ENCODE measurements at places on chromosomes 3 and 15.

DNA sequence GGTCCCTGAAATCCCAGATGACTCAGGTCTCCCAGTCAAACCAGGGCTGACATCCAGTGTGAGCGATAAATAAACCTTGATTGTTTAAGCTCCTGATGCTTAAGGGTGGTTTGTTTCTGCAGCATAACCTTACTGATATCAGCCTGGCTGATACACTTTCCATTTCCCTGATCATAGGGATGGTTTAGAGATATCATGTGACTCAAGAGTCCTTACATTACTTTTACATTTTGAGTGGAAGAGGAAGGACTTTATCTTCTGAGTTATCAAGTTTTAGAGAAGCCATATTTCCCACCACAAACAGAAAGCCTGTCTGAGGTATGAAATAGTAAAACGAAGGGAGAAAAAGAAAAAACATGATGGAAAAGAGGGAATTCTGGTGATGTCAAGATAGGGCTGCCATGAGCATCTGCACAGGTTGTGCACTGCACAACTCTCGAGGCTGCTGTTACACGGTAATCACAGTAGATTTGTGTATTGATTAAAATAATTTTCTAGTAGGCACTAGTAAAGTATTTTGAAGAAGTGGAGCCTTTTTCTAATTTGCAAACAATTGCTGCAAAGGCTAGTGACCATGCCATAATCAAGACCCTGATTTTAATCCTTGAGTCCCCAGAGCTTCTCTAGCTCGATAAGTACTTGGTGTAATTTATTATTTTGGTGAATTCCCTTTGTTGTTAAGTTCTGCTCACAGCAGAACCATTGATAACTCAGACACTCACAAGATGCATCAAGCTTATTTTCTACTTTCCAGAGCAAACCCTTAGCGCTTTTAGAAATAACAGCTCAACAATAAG is 34.1 kb upstream of the FBLN2 start:
- no peak for DNase-seq

GRCh38 chr3:58206406-58207011 is 4.3 kb downstream of the DNASE1L3 start:
- DNase-seq: peak; percentile 69

- no peak for DNase-seq
Observed at GRCh38 chr3:185051801-185052200, 101.1 kb downstream of the C3orf70 start.

DNA sequence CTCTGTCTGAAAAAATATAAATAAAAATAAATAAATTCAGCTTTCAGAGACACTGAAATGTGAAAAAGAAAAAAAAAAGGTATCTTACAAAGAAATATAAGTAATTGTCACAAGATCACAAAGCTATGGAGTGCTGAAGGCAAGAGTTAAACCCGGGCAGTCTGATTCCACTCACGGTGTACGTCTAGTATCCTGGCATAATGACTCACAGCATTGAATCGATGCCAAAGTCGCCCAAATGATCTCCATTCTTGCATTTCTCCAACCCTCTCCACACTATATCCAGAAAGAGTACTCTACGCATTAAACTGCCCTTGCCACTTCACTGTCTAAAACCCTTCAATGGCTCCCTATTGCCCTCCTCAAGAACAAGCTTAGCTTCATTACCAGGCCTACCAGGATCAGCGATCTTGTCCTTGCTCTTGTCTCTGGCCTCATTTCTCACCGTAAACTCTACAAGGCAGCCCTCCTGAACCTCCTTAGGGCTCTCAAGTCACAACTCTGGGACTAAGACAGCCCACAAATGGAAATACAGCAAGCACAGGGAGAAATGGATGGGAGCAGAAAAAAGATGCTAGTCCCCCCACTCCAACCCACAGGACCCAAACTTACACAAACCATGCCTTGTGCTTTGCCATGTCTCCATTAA is 7.7 kb downstream of the SUCLG2 start:
- DNase-seq: peak; percentile 68

- DNase-seq: no peak
Observed at GRCh38 chr3:127959873-127960272, 44.8 kb downstream of the KBTBD12 start.

GRCh38 chr15:64014995-64015394 is 31.3 kb downstream of the DAPK2 start:
- DNase-seq: no peak

- no peak for DNase-seq
Observed at GRCh38 chr3:159607856-159608255, 380.8 kb upstream of the IL12A start.

- no peak for DNase-seq
Observed at GRCh38 chr15:70315431-70315830, 217.7 kb upstream of the TLE3 start.

DNA sequence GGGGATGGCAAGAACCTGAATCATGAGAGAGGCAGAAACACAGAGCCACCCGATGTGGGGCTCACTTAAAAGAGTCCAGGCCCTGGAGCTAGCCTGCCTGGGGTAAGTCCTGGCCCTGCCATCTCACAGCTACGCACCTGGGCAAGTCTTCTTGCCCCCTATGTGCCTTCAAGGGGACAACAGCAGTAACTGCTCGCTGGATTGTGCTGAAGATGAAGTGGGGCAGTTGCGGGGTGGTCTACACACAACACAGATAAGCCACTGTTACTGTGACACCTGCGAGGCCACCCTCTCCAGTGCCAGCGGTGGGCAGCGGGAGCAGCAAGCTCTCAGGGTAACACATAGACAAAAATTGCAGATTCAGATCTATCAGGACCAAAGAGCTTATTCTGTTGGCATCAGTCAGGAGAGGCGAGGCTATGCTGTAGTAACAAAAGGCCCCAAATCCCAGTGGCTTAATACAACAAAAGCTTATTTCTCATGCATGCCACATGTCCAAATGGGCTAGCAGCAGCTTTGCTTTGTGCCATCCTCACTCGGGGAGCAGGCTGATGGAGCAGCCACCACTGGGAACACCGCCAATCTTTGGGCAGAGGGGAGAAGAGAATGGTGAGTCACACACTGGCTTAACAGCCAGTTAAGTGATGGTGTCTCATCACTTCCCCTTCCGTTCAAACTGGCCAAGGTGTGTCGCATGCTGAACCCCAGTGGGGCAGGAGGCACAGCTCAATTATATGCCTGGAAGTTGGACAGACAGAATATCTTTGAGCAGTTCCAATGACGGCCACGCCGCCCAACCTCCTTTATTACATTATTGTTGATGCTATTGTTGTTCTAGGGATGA is 78.3 kb downstream of the WNT7A start:
- no peak for DNase-seq

GRCh38 chr15:66912441-66912840 is 153.0 kb upstream of the SMAD3 start:
- no peak for DNase-seq

GRCh38 chr15:85463976-85464375 is 83.6 kb downstream of the AKAP13 start:
- DNase-seq: no peak

DNA sequence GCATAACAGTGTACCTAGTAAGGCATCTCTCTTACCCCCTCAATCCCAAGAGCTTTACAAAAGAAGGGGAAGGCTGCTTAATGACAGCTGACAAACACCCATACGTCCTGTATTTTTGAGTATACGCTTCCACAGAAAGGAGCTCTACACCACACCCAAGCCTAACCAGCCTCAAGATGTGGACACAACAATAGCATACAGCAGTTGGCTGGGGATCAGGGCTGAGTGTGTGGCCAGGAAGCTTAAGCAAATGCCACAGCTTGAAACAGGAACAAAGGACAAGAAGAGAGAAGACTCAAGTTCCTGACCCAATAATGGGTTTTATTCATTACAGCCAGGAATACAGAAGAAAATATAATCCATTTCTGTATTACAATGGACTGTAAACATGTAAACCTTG is 6.9 kb downstream of the HEXA start:
- no peak for DNase-seq

GRCh38 chr3:167110901-167111300 is 269.2 kb downstream of the ZBBX start:
- peak; percentile 18 for DNase-seq

GRCh38 chr3:178350763-178351162 is 185.5 kb upstream of the KCNMB2 start:
- DNase-seq: peak; percentile 63

GRCh38 chr3:44265815-44266214 is 24.1 kb downstream of the TOPAZ1 start:
- DNase-seq: no peak

DNA sequence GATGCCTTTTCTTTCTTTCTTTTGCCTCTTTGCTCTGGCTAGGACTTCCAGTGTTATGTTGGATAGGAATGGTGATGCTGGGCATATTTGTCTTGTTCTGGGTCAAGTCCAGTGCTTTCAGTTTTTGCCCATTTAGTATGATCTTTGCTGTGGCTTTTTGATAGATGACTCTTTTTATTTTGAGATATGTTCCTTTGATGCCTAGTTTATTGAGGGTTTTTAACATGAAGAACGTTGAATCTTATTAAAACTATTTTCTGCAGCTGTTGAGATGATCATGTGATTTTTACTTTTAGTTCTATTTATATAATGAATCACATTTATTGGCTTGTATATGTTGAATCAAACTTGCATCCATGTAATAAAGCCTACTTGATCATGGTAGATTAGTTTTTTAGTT is 363.8 kb upstream of the RASGRP1 start:
- DNase-seq: no peak

DNA sequence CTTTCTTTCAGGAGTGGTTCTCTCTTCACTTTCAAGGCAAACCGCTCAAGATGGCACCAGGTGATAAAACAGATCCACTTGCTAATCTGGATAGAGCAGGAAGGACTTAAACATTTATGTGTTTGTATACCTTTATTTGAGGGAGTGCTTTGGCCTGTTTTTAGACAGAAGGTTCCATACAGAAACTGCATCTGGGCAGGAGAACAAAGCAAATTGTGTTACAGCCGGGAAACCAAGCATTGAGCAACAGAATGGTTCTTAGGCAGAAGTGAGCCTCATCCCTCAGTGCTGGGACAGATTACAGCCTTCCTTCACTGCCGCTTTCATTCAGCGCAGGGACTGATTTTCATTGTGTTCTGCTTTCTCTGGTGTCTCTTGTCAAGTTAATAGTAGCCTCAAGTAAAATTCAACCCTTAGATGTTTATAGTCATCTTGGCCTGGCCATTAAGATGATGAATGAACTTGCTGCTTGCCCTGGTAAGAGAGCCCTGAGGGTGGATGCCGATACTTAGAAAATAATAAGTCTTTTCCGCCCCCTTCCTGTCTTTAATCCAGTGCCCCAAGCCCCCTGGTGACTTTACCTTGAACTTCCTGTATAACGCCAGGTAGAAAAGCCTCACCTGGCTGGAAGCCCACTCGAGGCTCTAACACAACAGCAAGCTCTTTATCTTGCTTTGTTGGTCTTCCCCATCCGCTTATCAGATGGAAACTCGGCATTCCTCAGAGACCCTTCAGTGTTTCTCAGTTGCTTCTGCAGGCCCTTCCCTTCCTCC is 168.0 kb upstream of the CTDSPL start:
- no peak for DNase-seq

DNA sequence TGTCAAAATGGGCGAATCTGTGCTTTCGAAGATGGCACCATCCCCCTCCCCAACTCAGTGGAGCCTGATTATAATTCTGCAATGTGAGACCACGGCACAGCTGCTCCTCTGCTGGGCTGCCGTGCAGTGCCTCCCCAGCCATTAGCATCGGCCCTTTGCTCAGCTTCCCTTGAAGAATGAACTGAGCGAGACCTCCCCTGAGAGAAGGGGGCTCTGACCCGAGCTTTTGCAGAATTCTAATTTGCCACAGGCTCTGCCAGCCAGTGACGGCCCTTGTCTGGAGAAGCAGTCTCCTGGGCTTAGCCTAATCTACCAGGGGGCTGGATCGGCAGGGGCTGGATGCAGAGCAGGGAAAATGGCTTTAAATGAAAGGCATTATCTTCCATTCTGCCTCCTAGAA is 57.2 kb downstream of the GLDN start:
- no peak for DNase-seq

DNA sequence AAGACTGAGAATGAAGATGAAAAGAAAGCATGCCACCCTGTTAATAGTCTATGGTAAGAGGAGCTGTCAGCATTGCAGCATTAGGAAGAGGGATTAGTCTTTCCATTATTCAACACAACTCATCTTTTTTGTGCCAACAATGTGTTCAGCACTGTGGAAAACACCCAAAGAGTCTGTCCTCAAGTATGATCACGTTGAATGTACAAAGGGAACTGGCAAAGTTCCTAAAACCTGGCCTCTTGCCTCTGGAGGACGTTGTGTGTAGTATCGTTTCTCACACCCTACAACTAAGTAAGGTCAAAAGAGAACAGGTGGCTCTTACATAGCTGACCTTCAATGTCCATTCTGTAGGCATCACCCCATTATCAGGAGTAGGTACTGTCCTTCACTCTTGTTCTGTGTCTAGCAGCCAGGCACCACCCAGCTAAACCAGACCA is 147.9 kb upstream of the THBS1 start:
- no peak for DNase-seq

GRCh38 chr15:66965201-66965900 is 100.1 kb upstream of the SMAD3 start:
- DNase-seq: no peak

- no peak for DNase-seq
Observed at GRCh38 chr15:42695527-42696071, 41.3 kb downstream of the CDAN1 start.

DNA sequence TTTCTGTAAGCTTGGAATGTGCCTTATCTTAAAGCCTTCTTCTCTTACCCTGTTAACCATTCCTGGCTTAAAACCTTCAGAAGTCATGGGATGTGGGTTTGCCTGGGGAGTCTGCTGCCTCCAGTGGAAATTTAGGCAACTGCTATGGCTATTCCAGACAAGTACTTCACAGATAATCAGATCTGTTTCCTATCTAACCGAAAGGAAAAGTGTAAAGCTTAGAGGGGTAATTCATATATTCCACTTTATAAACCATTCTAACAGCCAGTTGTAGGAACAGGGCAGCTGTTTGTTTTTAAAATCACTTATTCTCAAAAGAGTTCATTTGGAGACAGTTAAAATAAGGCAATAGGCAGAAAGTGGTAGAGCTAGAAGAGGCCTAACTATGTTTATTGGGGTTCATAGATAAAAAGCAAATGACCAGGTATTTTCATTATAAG is 219.9 kb downstream of the TCF12 start:
- DNase-seq: peak; percentile 87

- DNase-seq: peak; percentile 58
Observed at GRCh38 chr3:111715911-111716523, 120.9 kb upstream of the ZBED2 start.
